ENCODE measurements at places on chromosomes 6 and 20.

- DNase-seq = no peak
These were observed 75.2 kb upstream of the ADTRP start for GRCh38 chr6:11853678-11854407.

DNA sequence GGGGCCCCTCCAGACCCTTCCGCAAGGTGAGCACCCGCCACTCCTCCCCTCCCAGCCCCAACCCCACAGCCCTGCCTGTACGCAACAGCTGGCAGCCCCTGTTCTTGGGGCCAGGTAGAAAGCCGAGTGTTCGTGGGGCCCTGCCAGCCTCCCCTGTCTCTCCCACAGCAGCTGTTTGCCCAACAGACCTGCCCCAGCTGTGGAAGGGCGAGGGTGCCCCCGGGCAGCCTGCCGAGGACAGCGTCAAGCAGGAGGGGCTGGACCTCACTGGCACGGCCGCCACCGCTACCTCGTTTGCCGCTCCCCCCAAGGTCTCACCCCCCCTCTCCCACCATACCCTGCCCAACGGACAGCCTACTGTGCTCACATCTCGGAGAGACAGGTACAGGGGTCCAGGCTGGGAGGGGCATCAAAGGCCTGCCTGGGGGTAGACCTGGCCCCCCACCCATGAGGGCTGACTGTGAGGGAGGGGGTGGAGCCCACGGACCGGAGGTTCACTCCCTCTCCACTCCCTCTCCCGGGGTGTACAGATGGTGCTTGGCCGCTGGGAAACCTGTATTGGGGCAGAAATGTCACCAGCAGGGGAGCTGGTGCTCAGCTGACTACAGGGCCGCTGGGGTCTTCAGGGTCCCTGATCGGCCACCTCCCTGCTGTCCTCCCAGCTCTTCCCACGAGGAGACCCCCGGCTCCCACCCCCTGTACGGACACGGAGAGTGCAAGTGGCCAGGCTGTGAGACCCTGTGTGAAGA, 41.1 kb downstream of the FOXP4 start:
- no peak for DNase-seq

- DNase-seq = no peak
These were observed 108.7 kb upstream of the LRFN2 start for GRCh38 chr6:40695750-40696415.

DNA sequence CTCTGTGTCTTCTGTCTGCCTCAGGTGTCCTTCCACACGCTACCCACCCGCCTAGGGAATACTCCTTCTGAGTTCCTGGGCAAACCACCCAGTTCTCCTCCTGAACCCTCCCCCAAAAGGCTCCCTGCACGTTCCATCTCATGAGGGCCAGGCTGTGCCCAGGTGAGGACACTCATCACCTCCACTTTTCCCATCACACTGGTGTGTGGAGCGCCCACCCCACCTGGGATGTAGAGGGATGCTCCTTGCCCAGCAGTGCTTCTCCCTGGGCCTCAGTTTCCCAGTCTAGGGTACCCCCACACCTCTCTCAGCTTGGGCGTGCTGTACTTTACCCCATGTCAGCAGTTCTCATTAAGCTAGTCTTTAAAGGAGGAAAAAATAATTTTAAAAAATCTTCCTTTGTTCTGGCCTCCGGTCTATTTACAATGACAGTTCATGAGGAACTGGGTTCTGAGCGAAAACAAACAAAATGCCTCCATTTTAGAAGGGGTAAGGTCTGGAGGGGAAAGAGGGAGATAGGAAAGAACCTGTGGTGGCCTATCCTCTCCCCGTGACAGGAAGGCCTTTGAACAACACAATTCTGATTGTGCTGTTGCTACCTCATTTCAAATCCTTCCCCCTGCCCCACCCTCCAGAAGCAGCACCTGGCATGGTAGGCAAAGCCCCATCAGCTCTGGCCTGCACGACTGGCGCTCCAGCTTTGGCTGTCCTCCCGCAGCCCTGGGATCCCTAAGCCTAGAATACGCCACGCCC, 1.7 kb upstream of the C20orf203 start:
- no peak for DNase-seq

DNA sequence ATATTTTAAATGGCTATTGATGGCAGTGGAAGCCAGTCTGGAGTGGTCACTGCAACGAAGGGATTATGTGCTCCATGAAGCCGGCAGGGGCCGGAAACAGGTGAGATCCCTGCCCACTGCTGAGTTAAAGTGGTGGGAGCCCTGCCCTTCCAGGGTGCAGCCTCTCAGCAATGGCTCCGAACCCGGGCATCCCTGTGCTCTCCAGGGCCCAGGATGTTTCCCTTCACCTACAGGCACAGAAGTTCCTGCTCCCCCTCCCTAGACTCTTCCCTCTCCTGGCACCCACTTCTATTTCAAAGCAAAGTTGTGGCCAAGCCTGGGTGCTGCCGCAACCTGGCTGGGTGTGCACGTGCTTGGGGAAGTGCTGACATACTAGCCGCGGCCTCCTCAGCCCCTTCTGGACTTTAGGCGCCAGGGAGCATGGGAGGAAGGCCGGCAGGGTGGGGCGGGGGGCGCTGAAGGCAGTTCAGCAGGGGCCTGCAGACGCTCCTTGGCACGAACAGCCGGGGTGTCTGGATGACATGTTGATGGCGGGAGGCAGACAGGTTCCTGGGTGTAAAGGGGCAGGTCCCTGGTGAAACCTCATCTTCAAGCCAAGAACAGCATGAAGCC, 452.3 kb downstream of the HTR1B start:
- no peak for DNase-seq

DNA sequence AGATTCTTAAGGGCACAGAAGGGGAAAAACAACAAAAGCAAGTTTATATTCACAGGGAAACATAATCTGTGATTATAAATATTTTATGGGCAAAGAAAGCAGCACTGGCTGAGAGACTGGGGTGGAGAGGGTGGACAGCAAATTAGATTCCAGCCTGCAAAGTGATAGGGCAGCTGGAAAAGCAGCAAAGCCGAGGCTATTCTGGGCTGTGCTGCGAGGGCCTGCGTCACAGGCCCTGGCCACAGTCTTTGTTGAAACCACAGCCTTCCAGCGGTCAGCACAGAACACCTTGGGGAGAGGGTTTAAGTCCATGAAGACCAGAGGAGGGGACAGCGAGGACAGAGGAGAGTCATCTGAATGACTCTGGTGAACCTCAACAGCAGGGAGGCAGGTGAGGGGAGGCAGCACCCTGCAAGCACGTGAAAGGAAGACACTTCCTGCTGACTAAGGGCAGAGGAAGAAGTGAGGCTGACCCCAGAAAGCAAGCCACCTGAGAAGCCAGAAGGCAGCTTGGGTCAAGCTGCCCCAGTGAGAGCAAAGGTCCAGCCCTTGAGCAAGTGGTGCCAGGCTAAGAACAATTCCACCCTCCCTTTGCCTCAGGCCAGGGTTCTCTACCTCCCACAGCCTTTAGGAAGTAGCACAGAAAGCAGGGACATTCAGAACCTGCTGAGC, 17.1 kb downstream of the MRPL14 start:
- no peak for DNase-seq

Data from G401 (cell line).